ENCODE measurements at places on chromosomes 7 and 10.

DNA sequence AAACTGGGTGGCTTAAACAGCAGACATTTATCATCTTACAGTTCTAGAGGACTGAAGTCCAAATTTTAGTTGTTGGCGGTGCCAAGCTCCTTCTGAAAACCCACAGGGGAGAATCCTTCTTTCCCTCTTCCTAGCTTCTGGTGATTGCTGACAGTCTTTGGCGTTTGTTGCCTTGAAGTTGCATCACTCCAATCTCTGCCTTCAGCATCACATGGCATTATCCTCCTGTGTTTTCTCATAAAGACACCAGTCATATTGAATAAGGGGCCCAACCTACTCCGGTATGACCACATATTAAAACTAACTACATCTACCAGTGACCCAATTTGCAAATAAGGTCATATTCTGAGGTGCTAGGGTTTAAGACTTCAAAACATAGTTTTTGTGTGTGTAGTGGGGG lies 472.1 kb upstream of the IGFBP3 start:
- DNase-seq: no peak

- DNase-seq: no peak
Measured at GRCh38 chr10:131810036-131810804, 90.6 kb upstream of the PPP2R2D start.

- no peak for DNase-seq
Measured at GRCh38 chr10:93208717-93209464, 135.2 kb downstream of the CYP26A1 start.

GRCh38 chr10:44982496-44982895 lies 3.9 kb upstream of the DEPP1 start:
- no peak for DNase-seq

- no peak for DNase-seq
Measured at GRCh38 chr7:17123020-17123419, 175.4 kb upstream of the AHR start.

GRCh38 chr10:92268748-92269147 lies 22.1 kb downstream of the CPEB3 start:
- DNase-seq: no peak
